COR-L47 (cell line): ENCODE measurements at places on chromosomes 3 and 15.
A peak's percentile ranks its signal among the peaks of the same experiment; 100 is the strongest.

DNA sequence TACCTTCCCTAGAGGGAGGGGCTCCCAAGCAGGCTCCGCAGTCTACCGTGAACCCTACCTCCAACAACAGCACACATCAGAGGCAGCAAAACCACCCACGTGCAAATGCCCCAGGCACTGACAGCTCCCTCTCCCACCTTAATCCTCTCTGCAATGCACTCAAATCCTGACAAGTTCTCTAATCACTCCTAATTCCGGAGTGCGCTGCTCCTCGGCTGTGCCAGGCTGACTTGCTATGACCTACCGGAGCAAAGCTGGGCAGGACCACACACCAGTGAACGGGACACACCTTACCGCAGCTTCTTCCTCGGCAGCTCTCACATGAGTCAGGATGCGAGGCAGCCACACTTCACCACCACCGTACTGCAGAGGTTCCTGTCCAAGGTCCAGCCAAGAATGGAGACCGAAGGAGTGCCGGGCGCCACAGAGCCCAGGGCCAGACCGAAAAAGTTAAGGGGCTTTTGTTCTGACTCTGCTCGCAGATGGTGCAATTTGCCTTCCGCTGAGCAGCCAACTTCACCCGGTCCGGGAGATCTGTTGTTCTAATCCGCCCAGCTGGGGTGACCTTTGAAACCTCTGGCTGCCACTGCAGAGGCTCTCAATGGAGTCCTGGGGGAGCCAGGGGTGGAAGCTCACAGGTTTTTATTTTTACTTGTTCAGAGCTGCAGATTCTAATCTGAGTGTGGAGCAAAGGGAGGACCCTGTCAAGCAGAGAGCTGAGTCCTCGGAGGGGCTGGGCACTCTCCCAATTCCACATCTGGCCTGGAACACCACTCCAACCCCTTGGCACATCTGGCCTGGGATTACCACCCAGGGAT is 84.4 kb downstream of the MYLK start:
- no peak for DNase-seq

DNA sequence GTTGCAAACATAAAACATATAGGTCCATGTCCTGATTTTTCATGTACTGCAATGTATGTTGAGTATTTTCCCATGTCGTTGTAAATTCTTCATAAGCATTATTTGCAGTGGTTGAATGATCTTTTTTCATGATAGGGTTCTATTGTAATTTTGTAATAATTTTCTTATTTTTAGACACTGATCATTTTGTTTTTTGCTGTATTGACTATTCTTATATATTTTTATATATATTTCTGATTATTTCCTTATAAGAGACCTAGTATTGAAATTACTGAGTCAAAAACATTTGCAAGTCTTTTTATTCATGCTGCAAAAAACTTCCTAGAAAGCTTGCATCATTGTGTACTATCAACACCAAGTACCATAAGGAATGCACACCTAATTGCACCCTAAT is 31.2 kb upstream of the ZNF774 start:
- DNase-seq, result no peak

DNA sequence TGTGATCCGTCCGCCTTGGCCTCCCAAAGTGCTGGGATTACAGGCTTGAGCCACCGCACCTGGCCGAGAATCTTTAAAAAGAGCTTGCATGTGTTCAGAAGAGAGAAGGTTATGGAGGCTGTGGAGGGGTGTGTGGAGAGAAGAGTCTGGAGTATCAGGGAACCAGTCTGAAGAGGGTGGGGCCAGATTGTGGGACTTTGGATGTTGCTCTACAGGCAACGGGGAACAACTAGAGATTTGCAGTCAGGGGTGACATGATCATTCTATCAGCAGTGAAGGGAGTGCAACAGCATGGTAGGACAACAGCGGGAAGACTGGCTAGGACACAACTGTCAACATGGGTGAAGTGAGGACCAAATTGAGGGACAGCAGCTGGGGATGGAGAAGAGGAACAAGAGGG is 8.9 kb downstream of the SCAMP2 start:
- no peak for DNase-seq

GRCh38 chr3:134326760-134327593 is 47.3 kb downstream of the AMOTL2 start:
- no peak for DNase-seq

GRCh38 chr15:62887113-62887570 is 155.4 kb upstream of the TPM1 start:
- DNase-seq, result peak; percentile 5

GRCh38 chr3:156617781-156618180 is 56.6 kb upstream of the TIPARP start:
- DNase-seq, result no peak

GRCh38 chr15:95292785-95293450 is 1037.6 kb upstream of the NR2F2 start:
- no peak for DNase-seq

DNA sequence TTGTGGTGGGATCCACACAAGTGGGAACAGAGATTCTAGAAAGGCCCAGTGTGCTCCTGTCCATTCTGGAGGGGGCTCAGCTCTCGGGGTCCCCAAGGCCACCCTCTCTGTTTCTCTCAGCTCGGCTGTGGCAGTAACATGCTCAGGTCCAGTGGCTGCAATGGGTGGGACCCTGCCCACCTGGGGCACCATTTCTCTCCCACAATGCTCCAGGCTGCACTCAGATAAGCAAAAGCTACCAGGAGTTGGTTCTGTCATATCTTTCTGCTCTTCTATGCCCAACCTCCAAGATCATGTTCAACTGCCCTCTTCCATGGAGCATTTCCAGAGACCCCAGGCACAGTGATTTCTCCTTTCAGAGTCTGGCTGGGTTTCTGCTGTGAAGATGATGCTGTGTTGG is 40.8 kb downstream of the ITGA11 start:
- DNase-seq, result no peak

DNA sequence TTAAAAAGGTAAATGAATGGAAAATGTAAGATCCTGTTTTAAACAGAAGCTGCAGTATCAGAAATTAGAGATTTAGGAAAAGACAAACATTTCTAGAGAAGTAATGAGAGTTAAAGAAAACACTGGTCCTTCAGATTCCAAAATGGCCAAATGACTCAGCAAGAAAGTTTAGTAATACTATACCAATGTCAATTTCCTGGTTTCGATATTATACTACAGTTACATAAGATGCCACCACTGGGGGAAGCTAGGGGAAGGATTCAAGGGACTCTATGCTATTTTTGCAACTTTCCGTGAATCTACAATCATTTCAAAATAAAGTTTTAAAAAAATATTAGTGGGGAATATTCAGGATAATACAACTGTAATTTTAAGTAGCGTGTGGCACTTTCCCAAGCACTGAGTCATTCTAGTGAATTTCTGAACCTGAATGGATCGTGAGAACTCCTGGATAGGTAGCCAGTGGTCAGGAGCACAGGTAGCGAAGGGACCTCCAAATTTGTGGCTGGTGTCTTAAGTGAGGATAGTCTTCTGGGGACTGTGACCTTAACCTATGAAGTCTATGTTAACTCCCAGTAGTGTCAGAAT is 37.6 kb downstream of the TMCC1 start:
- DNase-seq, result no peak

GRCh38 chr3:161150001-161150525 is 44.9 kb upstream of the B3GALNT1 start:
- DNase-seq, result no peak

- DNase-seq, result no peak
Measured at GRCh38 chr3:104606812-104607211, 759.9 kb upstream of the ALCAM start.

GRCh38 chr3:113263020-113263419 is 51.7 kb downstream of the BOC start:
- no peak for DNase-seq

DNA sequence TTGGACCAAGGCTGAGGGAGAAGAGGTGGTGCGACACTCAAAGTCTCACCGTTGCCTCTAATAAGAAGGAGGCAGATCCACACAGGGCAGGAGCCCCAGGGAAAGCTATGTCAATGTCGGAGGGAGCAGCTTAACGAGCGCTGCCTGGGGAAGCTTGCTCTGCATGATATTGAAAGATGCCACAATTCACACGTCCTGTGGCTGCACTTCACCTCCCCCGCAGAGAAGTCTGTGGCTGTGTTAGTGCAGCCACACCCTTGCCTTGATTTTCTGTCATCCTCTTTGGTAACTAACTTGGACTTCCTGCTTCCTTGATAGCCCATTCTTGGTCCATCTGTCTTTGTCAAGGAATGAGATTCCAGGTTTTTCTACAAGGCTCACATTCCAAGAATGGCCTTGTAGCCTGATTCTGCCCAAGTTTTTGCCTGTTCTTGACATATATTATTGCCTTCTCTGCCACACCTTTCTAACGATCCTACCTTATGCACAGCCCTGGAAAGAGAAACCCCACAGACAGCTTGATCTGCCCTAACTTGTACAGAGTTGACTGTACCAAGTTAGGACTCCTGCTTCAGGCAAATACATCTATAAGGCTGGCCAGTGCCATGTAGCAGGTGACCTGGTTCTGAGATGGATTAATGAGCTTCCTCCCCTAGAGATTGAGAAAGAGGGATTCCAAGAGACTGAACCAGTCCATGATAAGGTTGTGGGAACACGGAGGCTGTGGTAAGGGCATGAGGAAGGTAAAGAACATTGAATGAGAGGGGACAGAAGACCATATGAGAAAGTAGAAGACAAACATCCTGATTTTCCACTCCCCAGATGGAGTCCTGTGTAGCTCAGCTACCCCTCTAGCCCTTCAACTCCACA is 153.0 kb upstream of the WNT5A start:
- DNase-seq, result no peak

DNA sequence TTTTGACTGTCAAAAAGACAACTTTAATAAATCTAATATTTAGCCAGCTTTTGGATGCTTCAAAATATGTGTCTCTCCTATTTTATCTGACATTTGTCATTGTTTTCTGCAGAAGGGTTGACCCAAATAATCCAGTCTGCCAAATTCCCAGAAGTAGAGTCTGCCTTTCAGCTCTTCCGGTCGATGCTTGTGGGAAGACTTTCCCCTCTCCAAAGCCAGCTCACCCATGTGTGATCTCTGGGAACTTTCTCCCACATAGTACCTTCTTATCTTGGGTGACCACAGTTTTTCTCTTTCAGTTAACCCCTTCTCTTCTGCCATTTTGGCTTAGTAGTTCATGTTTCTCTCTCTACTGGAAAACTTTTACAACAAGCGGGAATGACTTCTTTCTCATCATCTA is 94.1 kb downstream of the ASB7 start:
- no peak for DNase-seq

- DNase-seq, result no peak
Measured at GRCh38 chr3:49804141-49805041, 1.3 kb downstream of the INKA1 start.

GRCh38 chr3:49654955-49655556 is 19.1 kb upstream of the APEH start:
- DNase-seq, result peak; percentile 82

- no peak for DNase-seq
Measured at GRCh38 chr3:136664771-136665170, 87.4 kb downstream of the STAG1 start.

GRCh38 chr3:50241713-50242380 is 5.8 kb downstream of the GNAI2 start:
- no peak for DNase-seq

DNA sequence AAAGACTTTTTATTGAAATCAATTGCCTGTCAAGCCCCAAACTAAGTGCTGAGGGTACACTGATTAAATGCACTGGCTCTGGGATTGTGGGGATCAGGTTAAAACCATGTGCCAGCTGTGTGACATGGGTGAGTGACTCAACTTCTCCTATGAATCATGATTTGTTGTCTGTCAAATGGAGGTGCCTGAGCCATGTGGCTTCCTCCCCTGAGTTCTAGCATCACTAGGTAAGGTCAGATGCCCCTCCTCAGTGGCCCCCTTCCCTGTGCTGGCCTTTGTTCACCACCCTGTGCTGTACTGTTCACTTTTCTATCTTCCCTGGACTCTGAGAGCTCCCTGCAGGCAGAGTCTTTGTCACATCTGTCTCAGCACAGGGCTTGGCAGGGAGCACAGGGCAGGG is 43.6 kb upstream of the ATP2B2 start:
- no peak for DNase-seq

GRCh38 chr3:194381460-194381875 is 11.9 kb upstream of the LRRC15 start:
- DNase-seq, result no peak

DNA sequence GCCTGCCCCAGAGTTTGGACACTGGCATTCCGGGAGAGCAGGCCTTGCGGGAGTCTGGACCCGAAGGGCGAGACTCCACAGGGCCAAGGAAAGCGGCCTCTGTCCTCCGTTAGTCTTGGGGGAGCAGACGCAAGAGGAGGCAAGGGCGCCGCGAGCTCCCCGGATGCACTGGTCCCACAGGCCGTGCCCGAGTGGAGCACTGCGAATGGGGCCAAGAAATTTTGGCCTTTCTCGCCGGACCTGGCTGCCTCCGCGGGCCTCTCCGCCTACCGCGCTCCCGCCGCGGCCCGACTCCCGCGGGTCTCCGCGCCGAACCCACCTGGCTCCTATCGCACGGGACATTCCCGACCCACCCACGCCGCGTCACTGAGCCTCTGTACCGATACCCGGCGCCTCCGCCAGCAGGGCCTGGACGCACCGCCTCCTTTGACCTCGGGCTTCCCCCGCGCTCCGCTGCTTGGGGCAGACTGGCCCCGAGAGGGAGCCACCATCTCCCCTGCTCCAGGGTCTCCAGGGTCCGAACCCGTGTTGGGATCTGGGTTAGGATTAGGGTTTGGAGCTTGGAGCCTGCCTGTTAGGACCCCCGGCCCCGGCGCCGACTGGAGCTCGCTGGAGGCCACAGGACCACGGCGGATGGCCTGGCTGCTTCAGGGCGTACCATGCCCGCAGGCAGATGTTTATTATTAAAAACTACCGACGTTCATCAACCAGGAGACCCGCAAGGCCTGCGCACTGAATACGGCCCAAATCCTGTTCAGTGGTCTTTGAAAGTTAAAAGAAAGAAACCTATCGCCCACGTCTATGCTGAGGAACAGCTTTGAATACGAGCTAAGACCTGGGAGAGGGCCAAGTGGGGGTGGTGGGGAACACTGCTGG is 11.7 kb downstream of the SHOX2 start:
- no peak for DNase-seq

- no peak for DNase-seq
Measured at GRCh38 chr3:189710620-189711402, 79.6 kb downstream of the TP63 start.
